ENCODE measurements at places on chromosomes 7 and 10.

DNA sequence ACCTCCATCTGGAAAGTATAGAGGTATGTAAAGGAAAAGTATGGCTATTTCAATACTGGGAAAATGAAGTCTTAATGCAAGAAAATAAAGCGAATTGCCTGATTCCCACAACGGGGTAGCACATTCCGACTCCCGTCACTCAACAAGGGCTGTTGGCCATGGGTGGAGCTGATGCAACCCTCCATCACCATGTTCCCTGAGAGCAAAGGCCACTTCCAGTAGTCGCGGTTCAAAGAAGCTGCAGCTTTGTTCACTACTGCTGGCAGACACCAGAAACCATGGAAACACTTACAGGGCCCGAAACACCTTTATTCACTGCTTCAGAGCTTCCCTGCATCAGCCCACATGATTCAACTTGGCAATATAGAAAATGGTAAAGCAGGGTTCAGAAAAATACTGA lies 44.0 kb downstream of the TMEM26 start:
- no peak for DNase-seq

DNA sequence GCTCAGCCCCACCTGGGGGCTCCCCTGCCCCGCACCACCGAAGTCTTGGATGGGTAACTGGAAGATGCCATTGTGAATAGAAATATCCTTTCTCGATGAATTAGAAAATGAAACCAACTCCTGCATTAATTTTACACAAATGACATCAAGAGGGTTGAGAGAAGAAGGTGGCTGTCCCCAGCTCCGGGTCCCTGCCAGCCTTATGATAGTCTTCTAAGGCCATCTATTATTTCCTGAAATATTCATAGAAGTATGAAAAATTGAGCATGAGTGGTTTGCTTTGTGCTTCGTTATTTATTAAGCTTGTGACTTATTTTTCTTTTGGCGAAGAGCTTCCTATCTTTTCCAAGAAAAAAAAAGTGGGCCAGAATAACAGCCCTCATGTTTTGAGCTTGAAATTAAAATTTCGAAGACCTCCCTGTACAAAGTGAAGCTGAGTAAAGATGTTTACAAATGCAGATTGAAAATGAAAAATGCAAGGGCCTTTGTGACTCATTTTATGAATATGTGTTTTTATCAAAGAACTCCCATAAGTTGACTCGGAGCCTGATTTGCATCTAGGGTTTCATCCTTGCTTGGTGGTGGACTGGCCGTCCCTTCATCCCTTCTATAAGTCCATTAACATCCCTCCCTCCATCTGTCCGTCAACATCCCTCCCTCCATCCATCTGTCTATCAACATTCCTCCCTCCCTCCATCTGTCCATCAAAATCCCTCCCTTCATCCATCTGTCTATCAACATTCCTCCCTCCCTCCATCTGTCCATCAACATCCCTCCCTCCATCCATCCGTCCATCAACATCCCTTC lies 20.5 kb upstream of the CFAP46 start:
- DNase-seq = no peak

DNA sequence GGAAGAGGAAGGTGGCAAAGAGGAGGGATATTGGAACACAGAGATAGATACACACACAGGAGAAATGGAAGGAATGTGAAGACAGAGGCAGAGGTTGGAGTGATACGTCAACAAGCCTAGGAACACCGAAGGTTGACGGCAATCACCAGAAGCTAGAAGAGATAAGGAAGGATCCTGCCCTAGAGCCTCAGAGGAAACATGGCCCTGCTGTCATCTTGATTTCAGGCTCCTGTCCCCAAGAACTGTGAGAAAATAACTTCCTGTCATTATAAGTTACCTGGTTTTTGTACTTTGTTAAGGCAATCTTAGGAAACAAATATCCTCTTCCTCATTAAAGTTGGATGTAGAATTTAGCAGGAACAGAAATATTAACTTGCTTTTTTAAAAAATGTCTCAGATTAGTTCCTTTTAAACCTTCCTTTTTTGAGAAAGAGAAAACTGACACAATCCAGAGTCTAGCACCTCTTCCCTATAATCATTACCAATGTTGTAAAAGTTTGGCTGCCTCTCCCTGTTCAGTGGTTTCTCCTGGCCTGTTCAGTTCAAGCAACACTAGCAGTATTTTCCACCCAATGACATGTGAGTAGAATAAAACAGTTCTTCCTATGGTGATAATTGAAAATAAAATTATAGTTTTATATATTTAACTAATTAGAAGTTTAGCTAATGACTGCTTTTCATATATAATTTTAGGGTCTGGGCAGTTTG lies 28.8 kb upstream of the GNAI1 start:
- no peak for DNase-seq

GRCh38 chr7:52555805-52556204 lies 479.6 kb upstream of the POM121L12 start:
- no peak for DNase-seq

- no peak for DNase-seq
Measured at GRCh38 chr7:40808378-40808942, 673.7 kb downstream of the SUGCT start.
